ENCODE measurements at places on chromosomes 2 and 18. TPM values are rescaled to one million over a fixed set of nuclear protein-coding genes. Genes with fewer than 3 reads are reported as not detected.
A peak's percentile ranks its signal among the peaks of the same experiment; 100 is the strongest.

The COL4A4 gene
- not detected for total RNA-seq

The PDE1A gene
- total RNA-seq, result not detected

DNA sequence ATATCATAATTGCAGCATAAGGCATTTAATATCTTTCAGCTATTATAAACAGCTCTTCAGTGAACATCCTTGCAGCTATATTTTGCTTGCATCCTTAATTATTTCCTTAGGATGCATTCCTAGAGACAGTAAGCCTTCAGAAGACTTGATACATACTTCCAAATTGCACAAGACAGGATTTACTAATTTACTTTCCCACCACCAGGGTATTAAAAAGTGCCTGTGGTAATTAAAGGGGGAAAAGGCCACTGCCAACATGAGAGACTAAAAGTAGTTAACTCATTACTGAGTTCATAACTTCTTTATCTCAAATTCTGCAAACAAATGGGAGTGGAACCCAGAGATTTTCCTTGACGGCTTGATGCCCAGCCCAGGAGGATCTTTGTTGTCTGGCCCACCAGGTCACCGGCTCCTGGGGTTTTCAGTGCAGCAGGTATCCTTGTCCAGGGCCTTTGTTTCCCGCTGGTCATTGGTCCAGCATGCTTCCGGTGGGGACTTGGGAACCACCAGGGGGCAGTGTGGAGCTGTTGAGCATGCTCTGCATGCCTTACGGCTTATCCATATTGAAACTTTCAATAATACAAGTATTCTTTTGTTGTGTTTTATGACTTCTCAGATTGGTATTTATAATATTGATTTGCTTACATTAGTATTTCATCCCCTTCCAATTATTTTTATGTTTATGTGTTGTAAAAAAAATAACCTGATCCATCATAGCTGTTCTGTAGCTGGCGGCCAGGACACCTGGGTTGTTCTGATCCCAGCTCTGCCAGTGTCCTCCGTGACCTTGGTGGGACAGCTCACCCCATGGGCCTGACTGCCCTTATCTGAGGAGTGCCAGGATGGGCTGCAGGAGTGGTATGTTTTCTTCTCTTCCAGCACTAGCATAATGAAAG lies 61.4 kb downstream of the TGOLN2 start:
- peak; percentile 63 for DNase-seq

DNA sequence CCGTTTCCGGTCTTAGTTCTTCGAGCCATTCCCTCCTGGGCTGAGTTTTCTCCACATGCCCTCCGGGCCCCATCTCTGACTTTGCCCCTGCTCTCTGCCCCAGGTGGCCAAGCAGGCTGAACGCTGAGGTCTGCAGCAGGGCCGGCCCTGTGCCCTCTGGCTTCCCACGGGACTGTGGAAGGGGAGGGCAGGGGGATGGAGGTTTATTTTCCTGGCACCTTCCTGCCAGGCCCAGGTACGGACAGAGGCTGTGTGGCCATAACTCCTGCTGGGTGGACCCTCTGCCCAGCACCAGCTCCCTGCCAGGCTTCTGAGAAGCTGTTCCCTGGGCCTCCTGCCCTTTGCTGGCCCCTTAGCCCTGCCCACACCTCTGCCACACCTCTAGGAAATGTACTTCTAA lies 164.0 kb downstream of the TFCP2L1 start:
- DNase-seq, result no peak

DNA sequence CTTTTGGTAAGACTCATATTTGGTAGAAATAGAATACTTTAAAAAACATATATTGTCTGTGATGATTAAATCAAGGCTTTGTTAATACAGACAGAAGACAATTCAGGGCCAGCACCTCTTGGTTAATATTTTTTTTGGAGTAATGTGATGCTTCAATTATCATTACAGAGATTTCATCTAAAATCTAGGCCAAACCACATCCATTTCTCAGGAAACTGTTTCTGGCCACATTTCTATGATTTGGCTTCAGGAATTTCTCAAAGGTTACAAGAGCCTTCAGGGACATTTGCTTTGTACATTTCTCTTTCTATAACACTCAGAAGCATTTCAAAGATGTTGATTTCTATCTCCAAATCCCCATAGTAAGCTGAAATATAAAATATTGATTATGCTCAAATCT lies 614.9 kb downstream of the LRP1B start:
- DNase-seq, result no peak

DNA sequence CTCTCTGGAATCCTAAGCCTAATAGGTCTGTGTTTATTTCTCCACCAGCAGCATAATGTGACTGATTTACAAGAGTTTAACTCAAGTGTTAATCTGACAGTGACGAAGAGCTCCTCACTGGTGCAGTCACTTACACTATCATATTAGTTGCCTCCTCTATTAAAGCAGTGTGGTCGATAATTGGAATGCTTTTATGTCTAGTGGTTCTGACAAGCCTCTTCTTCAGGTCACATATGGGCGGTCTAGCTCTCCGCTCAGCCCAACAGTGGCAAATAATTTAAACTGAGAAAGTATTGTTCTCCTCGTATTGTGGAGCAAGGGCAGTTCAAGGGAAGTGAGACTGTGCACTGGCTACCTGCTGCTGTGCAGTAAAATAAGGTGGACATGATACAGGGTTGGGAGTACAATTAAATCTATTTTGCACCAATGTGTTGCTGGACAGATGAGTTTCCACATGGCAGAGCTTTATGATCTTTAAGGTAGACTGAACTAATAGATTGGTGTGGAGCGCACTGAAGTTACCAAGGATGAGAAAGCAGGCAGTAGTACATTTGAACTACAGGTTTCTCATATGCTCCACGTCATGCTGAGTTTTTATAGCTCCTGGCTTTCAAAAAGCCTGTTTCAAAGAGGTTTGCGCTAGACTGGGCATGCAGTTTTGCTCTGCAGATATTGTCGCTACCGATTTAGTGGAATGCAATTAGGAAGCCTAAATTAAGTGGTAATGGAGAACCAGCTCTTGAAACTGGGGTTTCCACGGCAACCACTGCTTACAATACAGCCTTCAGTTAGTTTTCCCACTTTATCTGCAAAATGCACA lies 151.7 kb upstream of the POU3F3 start:
- no peak for DNase-seq

DNA sequence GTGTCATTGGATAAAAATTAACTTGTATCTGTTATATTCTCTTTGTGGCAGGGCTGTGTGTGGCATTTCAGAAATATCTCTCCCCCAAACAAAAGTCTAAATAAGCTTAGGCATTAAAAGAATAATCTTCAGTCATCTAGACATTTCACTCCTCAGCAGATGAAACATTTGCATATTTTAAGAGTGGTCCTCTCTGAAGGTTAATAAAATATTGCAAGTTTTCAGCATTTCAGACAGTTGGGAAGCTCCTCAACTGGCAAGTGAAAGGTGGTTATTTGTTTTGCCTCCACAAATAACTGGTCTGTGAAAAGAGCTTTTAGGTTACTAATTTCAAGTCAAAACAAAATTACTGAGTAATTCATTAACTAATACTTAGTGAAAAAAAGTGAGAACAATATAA lies 462.6 kb downstream of the EPHA4 start:
- no peak for DNase-seq

DNA sequence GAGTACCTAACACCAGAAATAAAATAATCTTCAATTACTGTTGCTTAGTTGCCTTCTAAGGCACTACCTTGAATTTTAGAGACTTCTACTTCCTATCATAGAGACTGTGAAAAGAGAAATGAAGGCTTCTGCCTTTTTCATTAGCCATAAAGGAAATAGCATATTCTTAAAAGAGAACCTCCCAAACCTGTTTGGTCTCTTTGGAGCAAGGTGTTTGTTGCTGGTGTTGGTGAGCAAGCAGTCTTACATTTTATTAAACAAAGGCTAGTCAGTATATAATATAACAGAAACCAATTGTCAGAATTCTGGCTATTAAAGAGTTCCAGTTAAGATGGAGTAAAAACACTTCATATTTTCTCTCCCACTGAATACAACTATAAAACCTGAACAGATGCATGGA lies 116.4 kb downstream of the TAF4B start:
- no peak for DNase-seq

- DNase-seq, result no peak
Observed at GRCh38 chr2:233486778-233487552, 79.6 kb downstream of the USP40 start.

DNA sequence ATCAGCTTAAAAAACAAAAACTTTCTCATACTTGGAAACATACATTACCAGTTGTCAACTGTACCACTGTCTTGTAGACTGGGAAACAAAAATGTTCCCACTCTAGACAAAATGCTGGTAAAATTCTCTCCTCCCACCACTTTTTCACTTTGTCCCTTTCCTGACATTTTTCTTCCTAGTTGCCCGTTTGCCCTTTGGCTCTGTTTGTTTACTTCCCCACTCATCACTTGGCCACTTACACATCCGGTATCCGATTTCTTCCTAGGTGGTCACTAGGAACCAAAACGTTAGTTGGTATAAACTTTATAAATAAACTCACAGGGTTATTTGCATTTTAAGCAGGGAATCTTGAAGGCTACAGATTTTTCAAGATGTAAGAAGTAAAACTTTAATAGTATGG lies 84.9 kb downstream of the METTL4 start:
- no peak for DNase-seq

GRCh38 chr2:128552141-128552805 lies 233.6 kb upstream of the HS6ST1 start:
- no peak for DNase-seq

All from activated naive CD8-positive, alpha-beta T cell treated with anti-CD3 and anti-CD28 coated beads for 36 hours (primary cell).